BJ (cell line): ENCODE measurements at places on chromosomes 12 and 14. TPM values are rescaled to one million over a fixed set of nuclear protein-coding genes. Genes with fewer than 3 reads are reported as not detected.

Gene TAS2R8
- not detected in 2 replicates for polyA plus RNA-seq

Gene MSI1
- polyA plus RNA-seq, result not detected in 2 replicates

GRCh38 chr14:73208390-73208789, 28.9 kb upstream of the PAPLN start:
- no peak for DNase-seq

- DNase-seq, result no peak
These were observed 19.6 kb downstream of the MLXIP start for GRCh38 chr12:122097927-122098756.

DNA sequence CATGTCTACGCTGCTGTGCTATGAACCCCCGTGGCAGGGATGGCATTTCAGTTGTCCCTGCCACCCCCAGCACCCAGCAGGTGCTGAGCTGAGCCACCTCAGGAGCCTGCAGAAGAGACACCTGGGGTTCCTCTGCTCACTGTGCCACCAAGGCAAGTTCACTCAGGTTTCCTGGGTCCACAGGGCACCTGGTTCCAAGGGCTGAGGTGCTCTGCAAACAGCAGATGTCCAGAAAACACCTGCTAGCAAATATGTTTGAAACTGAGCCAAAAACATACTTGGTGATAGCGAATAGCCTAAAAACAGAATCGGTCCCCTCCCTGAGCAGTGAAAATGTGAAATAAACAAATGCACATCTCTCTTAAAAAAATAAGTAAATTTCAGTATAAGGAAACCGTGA, 35.6 kb upstream of the GPR68 start:
- no peak for DNase-seq

GRCh38 chr14:99968191-99968920, 96.9 kb upstream of the EVL start:
- DNase-seq, result peak; percentile 82
